ENCODE measurements at places on chromosomes 5 and 9. TPM values are rescaled to one million over a fixed set of nuclear protein-coding genes. Genes with fewer than 3 reads are reported as not detected.

Gene SMIM27
- total RNA-seq = 8.1 TPM

Gene KDM4C
- 33.7 TPM for total RNA-seq

DNA sequence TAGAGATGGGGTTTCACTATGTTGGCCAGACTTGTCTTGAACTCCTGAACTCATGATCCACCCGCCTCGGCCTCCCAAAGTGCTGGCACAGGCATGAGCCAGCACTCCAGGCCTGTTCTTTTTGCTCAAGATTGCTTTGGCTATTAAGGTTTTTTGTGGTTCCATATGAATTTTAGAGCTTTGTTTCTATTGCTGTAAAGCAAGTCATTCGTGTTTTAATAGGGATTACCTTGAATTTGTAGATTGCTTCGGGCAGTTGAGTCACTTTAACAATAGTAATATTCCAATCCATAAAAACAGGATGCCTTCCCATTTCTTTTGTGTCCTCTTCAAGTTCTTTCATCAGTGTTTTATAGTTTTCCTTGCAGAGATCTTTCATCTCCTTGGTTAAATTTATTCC, 22.1 kb downstream of the C6 start:
- DNase-seq = no peak

Gene PCDHGA8
- total RNA-seq = 0.87 TPM

Gene VAV2
- 19.3 TPM for total RNA-seq

DNA sequence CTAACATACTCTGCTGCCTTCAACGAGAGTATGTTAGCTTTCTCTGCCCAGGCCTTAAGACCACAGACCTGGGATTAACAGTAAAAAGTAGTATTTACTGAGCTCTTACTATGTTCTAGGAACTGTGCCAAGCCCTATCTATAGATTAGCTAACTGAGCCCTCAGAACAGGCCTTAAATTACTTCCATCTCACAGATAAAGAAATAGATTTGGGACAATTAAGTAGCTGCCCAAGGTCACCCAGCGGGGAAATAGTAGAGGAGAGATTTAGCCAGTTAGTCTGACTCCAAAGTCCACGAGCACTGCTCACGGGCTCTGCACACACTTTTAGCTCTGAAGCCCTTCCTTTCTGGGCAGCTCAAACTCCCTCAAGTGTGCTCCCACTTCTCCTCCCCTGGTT, 64.5 kb upstream of the EQTN start:
- no peak for DNase-seq

Gene GRIA1
- 3.2 TPM for total RNA-seq

GRCh38 chr9:98074115-98074990, 17.8 kb downstream of the NANS start:
- no peak for DNase-seq

- DNase-seq = no peak
Measured at GRCh38 chr5:74299833-74300232, 340.7 kb downstream of the ENC1 start.

DNA sequence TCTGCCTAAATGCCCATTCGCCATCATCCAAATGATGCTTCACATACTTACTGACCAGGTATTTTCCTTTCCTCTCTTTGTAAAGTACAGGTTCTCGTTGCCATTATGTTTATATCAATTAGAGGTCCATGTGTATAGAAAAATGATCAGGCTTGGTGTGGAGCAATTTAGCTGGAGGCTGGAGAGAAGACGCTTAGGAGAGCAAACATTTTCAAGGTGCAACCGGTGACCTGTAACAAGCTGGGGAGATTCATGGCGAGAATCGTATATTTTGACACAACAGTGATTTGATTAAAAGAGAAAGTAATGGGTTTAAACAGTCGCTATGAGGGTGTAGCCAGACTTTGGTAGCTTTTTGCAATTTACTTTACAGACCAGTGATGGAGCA, 170.9 kb upstream of the TBCA start:
- no peak for DNase-seq

- no peak for DNase-seq
Measured at GRCh38 chr9:38652486-38652885, 32.1 kb upstream of the ANKRD18A start.

Gene TNC
- 32.6 TPM for total RNA-seq

- peak; percentile 94 for DNase-seq
Measured at GRCh38 chr5:68433923-68434879, 218.6 kb downstream of the PIK3R1 start.

Gene PCDHGC4
- 1.7 TPM for total RNA-seq

- no peak for DNase-seq
Measured at GRCh38 chr5:43638546-43638945, 35.6 kb downstream of the NNT start.

Gene AQP3
- total RNA-seq = 27.7 TPM

Gene CARTPT
- not detected for total RNA-seq

Gene IFNB1
- not detected for total RNA-seq

DNA sequence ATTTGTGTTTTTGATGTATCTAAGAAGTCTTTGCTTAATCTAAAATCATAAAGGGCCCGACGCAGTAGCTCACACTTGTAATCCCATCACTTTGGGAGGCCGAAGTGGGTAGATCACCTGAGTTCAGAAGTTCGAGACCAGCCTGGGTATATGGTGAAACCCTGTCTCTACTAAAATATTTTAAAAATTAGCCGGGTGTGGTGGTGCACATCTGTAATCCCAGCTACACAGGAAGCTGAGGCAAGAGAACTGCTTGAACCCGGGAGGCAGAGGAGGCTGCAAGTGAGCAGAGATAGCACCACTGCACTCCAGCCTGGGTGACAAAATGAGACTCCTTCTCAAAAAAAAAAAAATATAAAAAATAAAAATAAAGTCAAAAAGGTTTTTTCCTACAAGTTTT, 9.6 kb downstream of the IL6ST start:
- no peak for DNase-seq

DNA sequence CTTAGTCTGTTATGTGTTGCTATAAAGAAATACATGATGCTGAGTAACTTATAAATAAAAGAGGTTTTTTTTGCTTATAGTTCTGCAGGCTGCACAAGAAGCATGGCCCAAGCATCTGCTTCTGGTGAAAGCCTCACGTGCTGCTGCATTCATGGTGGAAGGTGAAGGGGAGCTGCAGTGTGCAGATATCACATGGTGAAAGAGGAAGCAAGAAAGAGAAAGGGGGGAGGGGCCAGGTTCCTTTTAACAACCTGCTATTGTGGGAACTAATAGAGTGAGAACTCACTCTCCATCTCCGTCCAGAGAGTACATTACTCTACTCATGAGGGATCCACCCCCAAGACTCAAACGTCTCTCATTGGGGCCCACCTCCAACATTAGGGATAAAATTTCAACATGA, 12.5 kb upstream of the PARP8 start:
- DNase-seq = no peak

DNA sequence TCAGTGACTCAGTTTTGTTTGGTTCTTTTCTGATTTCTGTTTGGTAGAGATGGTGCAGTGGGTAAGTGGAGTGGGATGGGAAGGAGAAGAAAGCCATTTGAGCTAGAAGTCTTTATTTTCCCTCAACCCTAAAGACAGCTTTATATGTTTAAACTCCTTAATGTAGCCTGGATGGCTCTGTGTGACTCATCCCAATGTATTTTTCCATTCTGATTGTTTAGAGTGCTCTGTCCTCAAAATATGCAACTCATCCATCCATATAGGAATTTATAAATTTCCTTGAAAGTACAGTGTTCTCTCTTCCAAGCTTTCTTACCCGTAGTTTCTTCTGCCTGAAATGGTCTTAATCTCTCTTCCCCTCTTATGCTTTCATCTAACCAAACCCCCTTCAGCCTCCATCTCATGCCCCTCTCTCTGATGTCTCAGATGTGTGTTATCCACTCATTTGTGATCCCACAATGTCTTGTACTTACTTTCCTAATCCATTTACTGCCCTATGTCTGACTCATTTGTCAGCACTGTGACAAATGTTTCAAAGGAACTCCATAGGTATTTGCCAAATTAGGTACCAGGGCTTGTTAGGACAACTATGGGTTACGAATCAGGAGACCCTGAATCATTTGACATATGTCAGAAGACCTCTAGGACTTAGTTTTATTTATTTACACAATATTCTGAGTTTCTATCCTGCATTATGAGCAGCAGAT, 217.5 kb upstream of the SGCD start:
- no peak for DNase-seq

DNA sequence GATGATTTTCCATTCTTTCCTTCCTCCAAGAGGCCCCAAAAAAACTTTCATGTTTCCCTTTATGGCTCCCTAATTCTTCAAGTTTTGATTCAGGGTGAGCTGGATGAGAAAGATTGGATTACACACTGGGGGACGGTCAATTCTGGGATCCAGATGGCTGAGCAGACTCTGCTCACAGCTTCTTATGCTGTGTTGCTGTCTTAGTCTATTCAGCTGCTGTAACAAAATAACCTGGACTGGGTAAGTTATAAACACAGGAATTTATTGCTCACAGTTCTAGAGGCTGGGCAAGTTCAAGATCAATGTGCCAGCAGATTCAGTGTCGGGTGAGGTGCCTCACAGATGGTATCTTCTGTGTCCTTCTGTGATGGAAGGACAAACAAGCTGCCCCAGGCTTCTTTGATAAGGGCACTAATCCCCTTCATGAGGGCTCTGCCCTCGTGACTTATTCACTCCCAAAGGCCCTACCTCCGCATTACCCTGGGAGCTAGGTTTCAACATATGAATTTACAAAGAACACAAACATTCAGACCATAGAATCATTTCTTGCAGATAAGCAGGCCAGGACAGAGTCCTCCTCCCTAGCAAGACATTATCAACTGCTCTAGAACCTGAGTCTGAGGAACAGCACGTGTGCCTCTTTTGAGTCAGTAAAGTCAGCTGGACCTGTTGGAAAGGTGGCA, 23.1 kb upstream of the SMAD5 start:
- no peak for DNase-seq

Gene IARS1
- total RNA-seq = 96.7 TPM

DNA sequence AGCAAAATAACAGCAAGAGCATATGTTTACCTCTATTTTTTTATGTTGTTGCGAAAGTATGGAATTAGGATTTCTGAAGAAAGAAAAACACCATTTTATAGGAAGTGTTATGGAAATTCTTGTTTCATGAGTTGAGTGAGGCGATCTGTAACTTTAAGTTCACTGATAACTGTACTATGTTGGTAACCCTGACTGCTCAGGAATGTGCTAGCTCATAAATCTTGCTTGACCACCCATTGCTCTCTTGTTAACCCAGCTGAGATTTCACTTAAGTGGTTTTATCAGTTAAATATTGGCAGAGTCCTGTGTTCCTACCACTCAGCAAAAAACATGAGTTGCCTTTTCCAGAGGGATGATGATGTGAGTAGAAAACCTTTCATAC, 91.1 kb upstream of the STARD4 start:
- DNase-seq = no peak

DNA sequence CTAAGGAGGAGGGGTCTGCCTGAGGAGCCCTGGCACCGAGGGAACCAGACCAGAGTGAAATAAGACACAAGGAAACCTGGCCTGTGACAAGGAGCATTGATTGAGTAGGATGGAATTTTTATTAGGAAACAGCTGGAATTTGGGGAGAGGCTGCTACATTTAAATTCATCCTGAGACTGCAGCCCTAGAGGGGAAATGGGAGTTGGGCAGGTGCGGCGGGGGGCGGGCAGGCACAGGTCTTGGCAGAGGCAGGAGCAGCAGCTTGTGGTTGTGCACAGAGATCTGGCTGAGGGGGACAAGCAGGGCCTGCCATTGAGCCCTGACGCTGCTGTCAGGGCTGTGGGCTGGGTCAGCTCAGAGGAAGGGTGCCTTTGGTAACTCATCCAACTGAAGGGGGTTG, 71.6 kb downstream of the PCDH1 start:
- no peak for DNase-seq

- no peak for DNase-seq
Measured at GRCh38 chr5:107502676-107503060, 168.1 kb downstream of the EFNA5 start.

Gene SHLD3
- 3.4 TPM for total RNA-seq

DNA sequence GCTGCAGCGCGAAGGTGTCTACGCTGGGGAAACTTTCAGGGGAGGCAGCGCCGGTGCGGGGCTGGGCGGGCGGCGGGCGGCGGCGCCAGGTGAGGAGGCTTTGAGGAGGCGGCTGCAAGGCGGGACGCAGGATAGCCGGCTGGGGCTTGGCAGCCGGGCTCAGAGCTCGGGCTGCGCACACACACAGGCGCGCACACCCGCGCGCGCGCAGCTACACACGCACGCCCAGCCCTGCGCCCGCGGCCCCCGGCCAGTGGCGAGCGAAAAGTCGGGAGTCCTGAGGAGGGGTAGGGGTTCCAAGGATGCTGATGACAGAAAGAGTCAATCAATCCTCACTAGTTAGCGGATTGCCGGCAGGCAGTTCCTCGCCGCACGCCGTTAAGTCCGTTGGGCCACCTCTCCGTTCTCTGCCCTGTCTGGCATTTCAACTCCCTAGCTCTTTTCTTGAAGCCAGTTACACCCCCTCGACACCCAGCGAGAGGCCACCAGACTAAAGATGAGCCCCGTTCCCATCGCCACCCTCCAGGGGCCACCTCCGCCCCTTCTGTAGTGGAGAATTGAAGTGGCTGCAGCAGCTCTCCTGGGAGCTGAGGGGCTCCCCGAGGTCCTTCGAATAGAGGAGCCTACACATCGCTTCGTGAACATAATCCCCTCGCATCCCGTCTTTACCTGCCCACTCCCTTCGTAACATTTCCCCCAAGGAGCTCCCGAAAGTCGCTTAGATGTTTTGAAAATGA, 1640.3 kb upstream of the C9orf72 start:
- no peak for DNase-seq

- no peak for DNase-seq
Measured at GRCh38 chr5:115888027-115888426, 46.3 kb downstream of the AP3S1 start.

DNA sequence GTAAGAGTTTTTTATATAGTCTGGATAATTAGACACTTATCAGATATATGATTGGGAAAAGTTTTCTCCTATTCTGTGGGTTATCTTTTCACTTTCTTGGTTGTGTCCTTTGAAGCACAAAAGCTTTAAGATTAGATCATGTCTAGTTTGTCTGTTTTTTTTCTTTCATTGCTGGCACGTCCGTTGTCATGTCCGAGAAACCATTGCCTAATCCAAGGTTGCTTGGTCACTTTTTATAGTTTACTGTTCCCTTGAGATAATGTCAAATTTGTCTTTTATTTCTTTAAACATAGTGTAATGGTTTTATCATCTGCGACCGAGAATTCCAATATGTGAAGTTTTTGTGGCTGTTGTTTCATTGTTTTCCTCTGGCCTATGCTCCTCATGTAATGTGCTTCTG, 28.8 kb downstream of the GARNL3 start:
- DNase-seq = no peak

Gene TENT4A
- total RNA-seq = 29.8 TPM

- DNase-seq = no peak
Measured at GRCh38 chr5:111514087-111514486, 1.8 kb upstream of the STARD4 start.

Measured in mesenteric fat pad (tissue), 1 donor.